ENCODE measurements at places on chromosomes 2 and 18.

- DNase-seq = no peak
Measured at GRCh38 chr2:155846259-155846658, 486.3 kb downstream of the NR4A2 start.

- DNase-seq = no peak
Measured at GRCh38 chr2:151908204-151908882, 80.1 kb upstream of the ARL5A start.

GRCh38 chr18:11136241-11136640 lies 13.1 kb downstream of the PIEZO2 start:
- DNase-seq = no peak

GRCh38 chr2:3487432-3487831 lies 31.9 kb downstream of the ADI1 start:
- no peak for DNase-seq

GRCh38 chr18:73715210-73715670 lies 432.4 kb downstream of the FBXO15 start:
- DNase-seq = no peak

DNA sequence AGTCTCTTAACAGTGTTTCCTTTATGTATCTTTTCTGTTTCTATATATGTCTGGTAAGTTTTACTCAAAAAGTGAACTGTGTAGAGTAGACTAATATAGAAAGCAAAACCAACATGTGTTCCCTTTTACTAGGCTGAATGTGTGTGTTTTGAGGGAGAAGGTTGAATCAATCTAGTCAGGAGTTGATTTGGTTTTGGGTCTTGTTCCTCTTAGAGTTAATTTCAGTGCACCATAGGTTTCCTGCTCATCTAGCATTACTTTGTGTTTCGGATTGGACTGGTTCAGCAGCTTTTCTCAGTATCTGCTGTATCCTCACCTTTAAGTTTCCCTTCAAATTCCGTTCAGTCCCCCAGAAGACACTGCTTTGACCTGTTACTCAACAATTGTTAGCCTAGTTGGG lies 52.0 kb upstream of the TRIM43 start:
- DNase-seq = no peak

DNA sequence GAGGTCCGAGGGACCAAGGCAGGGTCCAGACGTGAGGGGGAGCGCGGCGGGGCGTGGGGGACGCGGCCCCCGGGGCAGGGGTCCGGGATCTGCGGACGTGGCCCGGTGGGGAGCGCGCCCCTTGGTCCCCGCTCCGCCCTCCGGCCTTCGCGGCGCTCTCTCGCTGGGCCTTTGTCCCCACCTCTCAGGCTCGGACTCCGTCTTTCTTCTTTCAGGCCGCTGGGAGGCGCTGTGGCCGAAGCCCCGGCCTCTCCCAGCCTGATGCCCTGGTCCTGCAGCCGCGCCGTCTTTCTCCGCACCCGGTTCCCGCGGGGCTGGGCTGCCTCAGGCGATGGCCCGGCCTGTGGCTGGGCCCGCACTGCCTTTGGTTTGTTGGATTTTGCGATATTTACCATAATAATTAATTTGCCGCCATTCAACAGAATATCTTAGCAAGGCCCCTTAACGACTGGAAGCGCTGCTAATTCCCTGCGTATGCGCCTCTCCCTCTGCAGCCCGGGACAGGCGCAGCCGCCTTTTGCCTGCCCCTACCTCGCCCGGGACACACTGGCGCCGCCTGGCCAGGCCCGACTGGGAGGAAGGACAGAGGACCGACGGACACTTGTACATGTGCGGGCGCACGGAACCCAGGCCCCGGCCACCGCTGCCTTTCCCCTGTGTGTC lies 10.8 kb downstream of the SIX3 start:
- no peak for DNase-seq

GRCh38 chr18:26863122-26863879 lies 2.2 kb downstream of the AQP4 start:
- no peak for DNase-seq

- no peak for DNase-seq
Measured at GRCh38 chr2:175103191-175103590, 64.8 kb downstream of the ATF2 start.

DNA sequence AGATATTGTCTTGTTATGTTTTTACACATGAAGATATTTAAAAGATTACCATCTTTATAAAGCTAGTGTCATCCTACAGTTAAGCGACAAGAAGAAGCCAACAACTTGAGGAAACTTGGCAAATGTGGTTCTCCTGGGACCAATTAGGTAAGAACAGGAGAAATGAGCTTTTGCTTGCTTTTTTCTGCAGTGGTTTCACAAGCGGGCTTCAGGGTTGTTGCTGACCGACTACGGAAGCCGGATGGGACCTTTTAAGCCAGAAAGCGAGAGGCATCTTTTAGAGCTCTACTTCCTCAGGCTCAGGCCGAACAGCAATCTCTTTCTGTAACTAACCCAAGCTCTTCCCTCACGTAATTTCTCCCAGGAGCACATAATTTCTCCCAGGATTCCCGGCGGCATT lies 256.5 kb downstream of the CNTNAP5 start:
- DNase-seq = no peak

DNA sequence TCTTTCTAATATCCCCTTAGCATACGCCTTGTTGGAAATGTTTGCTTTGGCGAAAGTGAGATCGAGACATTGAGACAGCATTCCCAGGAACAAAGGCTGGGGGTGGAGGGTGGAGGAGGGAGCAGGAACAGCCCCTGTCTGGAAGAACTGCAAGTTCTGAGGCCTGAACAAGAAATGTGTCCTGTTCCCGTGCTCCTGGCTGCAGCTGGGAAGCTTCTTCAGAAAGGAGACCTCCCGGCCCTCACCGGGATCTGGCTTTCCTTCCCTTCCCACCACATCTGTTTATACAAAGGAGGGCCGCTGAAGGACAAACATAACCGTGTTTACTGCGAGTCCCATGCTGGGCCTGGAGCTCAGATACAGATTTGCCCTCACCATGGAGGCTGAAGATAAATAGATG lies 35.9 kb downstream of the AFF3 start:
- no peak for DNase-seq

GRCh38 chr2:172232708-172233396 lies 130.2 kb upstream of the DLX2 start:
- no peak for DNase-seq

GRCh38 chr2:237572021-237572741 lies 5.8 kb downstream of the PRLH start:
- DNase-seq = peak; percentile 76

GRCh38 chr18:39635966-39636365 lies 2070.4 kb upstream of the CELF4 start:
- DNase-seq = no peak

- DNase-seq = peak; percentile 67
Measured at GRCh38 chr2:70964596-70965386, 13.6 kb upstream of the ANKRD53 start.

DNA sequence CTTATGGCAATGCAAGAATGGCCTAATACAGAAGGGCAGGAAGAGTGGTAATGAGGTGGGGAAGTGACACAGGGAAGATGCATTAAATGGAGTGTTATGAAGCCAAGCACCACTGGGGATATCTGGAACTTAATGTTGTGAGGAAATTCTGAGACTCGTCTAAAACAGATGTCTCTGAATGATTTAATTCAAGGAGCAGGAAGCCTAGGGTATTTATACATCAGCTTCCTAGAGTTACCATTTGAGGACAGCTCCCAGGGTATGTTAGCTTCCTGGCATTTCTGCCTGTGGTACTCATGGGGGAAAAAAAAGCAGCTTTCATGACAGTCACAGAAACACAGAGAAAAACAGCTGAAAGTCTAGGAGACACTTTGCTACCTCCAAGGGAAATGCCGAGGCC lies 989.5 kb downstream of the CBLN2 start:
- no peak for DNase-seq

DNA sequence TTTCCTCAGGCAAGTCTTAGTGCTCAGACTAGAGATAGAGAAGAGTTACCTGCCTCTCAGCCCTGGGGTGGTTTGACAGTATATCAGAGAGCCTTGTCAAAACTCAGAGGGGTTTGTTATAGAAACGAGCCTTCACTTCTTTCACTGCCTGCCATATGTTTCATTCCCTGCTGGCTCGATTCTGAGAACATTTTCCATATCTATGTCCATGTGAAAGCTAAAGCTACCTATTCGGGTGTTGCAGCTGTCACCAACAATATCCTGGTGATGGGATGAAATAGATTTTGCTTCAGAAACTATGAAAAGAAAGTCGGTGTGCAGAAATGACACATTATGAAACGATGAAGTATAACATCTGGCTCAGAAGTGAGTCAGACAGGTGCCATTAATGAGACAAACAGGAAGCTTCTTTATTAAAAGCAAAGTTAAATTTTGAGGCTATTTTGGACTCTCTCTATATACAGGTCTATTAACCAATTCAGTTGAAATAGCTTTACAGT lies 56.1 kb upstream of the TANK start:
- DNase-seq = no peak

DNA sequence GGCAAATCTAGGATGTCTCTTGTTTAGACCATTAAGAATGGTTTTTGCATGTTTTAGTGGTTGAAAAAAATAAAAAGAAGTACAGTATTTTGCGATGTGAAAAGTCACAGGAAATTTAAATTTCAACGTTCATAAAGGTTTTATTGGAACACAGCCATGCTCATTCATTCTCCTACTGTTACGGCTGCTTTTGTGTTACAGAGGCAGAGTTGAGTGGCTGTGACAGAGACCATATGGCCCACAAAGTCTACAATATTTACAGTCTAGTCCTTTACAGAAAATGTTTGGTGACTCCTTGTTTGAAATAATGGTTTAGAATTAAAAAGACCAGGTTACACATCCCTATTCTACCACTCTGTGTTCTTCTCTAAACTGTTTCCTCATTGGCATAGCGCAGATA lies 48.1 kb downstream of the MYOM1 start:
- DNase-seq = no peak

- DNase-seq = no peak
Measured at GRCh38 chr2:157473581-157473980, 29.7 kb upstream of the CYTIP start.

GRCh38 chr2:197885587-197885986 lies 81.2 kb downstream of the PLCL1 start:
- no peak for DNase-seq

- no peak for DNase-seq
Measured at GRCh38 chr18:60245096-60245495, 127.5 kb downstream of the MC4R start.

DNA sequence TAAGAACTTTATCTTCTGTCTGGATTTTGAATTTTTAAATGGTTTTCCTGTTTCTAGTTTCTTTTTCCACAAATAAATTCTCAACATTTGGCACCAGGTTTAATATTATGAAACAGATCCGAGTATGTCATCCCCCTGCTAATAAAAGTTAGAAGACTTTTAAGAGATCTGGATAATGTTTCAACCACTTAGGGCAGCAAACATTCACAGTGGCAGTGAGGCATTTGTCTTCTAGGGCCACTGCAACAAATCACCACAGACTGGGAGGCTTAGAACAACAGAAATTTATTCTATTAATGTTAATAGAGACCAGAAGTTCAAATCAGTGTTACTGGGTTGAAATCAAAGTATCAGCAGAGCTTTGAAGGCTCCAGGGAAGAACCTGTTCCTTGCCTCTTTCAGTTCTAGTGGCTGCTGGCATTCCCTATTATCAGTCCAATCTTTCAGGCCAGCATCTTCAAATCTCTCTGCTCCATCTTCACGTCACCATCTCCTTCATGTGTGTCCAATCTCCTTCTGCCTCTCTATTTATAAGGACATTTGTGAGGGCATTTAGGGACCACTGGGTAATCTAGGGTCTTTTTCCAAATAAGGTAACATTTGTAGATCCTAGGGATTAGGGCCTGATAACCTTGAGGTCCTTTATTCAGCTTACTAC lies 23.4 kb downstream of the ACSL3 start:
- no peak for DNase-seq

DNA sequence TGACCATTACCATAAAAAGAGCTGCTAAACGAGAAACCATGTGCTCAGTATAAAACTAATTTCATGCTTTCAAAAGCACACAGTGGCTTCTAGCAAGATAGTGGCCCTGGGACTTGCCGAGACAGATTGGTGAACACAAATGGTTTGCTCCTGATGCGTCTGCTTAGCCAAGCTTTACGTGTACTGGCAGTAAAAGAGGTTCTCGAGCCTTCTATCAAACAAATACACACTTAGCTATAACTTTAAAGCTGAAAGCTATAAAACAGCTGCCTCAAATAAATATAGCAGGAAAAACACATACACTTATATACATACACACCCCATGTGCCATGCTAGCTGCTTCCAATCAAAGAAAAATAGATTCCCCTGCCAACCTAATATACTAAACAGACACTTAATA lies 117.0 kb downstream of the ZNF385B start:
- DNase-seq = no peak

DNA sequence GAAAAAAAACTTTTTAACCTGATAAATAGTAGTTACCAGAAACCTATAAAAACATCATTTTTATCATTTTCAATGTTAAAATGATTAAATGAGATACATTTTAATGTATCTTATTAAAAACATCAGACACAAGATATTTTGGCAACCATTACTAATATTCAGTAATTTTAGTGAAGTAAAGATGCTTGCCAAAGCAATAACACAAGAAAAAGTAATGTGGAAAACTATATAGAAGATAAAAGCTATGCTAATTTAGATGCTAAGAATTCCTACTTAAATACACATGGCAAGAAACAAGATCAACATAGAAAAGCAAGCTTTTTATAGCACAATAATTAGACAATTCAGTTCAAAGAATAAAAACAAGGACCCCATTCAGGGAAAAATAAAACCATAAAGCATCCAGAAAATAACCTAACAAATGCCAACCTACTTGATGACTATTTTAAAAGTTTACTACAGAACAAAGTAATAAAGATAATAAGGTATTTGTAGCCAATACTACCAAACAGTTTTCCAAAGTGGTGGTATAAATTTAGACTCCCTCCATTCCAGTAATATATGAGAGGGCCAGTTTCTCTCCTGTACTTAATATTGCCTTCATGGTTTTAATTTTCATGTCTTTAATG lies 489.5 kb downstream of the CDH2 start:
- DNase-seq = no peak

- DNase-seq = no peak
Measured at GRCh38 chr2:53655256-53655655, 112.3 kb upstream of the CHAC2 start.
